ENCODE measurements at places on chromosomes 5 and 9.

- no peak for DNase-seq
Measured at GRCh38 chr5:60520451-60521227, 179.3 kb downstream of the DEPDC1B start.

DNA sequence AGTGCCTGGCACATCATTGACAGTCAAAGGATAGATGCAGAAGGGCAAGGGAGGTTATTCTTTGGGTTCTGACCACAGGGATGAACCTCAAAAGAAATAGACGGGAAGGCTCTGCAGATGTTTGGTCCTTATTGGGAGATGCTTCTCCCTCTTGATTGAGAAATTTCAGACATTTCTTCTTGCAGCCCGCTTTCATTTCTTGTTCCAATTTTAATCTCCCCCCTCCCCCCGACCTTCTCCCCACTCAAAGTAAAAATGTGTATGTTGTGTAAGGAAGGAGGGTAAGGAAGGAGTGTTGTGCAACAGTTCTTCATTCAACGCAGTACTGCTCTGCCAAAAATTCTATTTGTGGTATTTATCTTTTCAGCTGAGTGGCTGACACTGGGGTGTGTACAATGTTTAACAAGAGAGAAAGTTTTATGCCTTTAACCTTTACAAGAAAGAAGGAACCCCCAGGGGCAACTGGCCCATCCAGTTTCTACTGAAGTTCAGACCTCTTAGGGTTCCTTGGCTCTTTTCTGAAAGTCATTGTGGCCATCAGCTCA lies 46.3 kb upstream of the TNFSF15 start:
- DNase-seq: no peak

GRCh38 chr5:93044859-93045666 lies 536.0 kb downstream of the NR2F1-AS1 start:
- no peak for DNase-seq

DNA sequence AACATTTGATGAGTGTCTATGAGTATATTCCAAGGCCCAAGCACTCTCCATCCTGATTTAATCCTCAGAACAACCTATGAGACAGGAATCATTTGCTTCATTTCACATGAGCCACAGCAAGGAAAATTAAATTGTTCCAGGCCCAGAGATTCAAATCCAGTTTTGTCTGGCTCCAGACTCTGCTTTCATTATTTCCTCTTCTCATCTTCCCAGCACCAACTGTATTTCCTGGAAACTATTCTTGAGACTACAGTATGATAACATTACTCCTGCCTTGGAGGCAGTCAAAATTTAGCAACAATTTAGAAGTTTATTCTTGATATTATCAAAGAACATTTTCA lies 194.5 kb downstream of the ZNF608 start:
- no peak for DNase-seq

DNA sequence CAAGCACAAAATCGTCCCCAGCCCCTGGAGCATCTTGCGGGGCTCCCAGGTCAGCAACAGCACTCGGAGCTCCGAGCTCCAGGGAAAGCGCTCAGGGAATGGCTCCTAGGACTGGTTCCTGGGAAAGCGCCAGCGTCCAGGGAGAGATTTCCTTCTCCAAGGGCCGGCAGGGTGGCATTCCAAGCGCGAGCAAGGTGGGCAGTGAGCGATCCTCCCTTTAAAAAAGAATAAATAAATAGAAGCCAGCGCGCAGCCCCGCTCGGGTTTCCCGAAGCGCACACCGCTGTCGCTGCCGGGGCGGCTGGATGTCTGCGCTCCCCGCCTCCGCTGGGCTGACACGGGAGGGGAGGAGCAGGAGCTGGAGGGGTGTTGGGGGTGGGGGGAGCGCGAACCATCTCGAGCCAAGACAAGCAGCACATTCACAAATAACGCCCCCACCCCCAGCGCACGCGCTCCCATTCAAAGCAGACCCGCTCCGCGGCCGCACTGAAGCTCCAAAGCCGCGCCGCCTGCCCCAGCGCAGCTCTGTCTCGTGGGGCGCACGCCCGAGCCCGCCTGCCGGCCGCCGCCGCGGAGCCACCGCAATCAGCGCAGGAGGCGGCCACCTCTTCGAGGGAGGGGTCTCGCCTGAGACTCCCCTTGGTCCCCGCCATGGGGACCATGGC lies 327.4 kb downstream of the SH3GL2 start:
- DNase-seq: no peak

GRCh38 chr5:35773967-35774366 lies 82.7 kb upstream of the IL7R start:
- DNase-seq: peak; percentile 42

- no peak for DNase-seq
Measured at GRCh38 chr9:34540827-34541226, 18.0 kb upstream of the ENHO start.

- DNase-seq: no peak
Measured at GRCh38 chr5:33258553-33258952, 182.2 kb upstream of the TARS1 start.

- DNase-seq: no peak
Measured at GRCh38 chr5:78907255-78907891, 77.7 kb downstream of the ARSB start.

DNA sequence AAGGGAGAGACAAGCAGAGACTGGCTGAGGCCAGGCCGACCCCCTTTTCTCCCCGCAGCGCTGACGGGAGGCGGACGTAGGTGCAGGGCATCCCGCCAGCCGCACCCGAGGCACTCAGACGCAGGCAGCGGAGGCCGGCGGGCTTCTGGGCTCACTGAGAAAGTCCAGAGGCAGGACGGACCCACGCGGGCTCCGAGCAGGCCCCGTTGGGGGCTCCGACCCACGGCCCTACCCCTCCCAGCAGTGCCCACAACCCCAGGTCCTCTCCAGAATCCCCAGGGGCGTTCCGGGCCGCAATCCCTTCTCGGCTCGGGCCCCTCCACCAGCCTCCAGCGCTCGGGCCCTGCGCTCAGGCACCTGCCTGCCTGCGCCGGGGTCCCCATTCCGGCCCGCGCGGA lies 543 bp downstream of the MTMR12 start:
- peak; percentile 34 for DNase-seq

DNA sequence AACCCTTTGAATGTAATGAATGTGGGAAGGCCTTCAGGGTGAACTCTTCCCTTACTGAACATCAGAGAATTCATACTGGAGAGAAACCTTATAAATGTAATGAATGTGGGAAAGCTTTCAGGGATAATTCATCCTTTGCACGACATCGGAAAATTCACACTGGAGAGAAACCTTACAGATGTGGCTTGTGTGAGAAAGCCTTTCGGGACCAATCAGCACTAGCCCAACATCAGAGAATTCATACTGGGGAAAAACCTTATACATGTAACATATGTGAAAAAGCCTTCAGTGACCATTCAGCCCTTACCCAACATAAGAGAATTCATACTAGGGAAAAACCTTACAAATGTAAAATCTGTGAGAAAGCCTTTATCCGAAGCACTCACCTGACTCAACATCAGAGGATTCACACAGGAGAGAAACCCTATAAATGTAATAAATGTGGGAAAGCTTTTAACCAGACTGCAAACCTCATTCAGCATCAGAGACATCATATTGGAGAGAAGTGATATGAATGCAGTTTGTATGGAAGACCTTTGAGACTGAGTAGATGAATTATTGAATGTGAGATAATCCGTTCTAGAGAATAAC lies 24.6 kb downstream of the ZNF454 start:
- DNase-seq: no peak

GRCh38 chr5:485946-486491 lies 38.2 kb downstream of the SLC9A3 start:
- no peak for DNase-seq

DNA sequence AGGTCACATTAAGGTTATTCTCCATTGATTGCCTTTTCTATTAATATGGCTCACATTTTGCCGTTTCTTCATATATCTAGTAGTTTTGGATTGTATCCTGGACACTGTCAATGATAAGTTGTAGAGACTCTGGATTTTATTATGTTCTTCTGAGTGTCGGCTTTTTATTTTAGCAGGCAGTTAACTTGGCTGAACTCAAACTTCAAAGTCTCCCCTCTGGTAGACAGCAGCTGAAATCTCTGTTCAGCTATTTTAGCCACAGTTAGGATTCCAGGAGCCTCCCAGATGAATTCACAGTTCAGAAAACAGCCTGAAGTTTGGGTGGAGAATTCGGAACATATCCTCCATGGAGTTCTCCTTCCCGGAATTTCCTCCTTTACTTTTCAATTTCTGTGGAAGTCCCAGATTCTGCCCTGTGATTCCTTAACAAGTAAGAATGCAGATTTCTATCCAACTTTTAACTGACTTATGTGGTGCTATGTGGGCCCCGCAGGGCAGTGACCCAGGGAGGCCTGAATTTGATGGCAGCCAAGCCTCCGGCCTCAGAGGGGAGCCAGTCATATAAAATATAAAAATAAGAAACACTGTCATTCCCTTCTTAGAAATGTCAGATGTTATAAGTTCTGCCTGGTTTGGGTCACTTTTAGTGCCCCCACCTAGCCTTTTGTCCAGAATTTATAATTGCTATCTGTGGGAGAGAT lies 39.3 kb upstream of the MVB12B start:
- no peak for DNase-seq

DNA sequence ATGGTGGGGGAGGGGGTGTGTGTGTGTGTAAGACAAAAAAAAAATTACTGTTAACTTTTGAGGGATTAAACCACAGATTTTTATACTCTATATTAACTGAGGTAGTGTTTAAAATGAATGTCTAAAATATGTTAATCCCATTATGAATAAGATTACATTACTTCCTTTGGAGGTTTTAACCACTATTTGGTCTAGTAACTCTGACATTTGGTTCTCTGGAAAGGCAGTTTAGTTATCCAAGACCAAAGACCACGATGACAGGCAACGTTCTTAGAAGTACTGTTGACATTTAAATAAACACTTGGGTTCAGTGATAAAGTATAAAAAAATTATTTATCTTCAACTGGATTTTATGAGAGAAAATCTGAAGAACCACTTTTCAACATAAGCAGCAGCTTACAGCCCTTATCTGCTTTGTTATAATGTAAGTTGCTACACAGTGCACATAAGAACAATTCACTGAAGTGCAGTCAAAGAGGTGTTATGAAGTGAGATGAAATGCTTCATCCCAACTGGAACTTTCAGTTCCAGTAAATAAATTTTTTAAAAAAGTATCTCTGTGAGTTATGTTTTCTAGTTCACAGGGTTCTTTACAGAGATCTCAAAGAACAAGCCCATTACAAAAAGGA lies 94.5 kb downstream of the OSMR start:
- no peak for DNase-seq

DNA sequence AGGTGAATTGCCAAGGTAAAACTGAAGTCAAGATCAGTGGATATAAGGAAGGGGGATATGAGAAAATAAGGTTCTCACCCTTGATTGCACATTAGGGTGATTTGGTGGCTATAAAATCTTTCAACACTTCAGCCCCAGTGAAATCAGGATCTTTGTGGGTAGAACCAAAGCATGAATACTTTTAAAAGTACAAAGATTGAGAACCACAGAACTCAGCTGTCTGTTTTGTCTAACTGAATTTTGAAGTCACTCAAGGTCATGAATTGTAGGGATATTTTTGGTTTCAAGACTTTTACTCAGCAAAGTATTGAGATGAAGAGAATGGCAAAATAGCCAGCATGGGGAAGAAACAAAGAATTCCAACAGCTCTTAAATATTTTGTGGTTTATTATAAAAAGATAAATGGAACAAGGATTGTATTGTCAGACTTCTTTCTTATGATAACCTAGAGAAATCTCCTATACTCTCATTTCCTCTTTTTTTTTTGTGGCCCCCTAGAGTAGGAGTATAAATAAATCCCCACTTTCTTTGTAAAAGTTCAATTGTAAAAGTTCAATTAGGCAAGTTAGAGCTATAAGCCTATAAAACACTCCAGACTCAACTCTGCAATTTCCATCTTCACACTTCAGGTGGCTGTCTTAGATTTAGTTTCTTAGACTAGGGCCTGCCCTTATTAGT lies 272.9 kb downstream of the PDE4D start:
- DNase-seq: no peak

GRCh38 chr5:132901036-132901435 lies 27.6 kb downstream of the LEAP2 start:
- DNase-seq: no peak

- no peak for DNase-seq
Measured at GRCh38 chr9:124450241-124450924, at the start of gene ADGRD2. TSS of gene ADGRD2 (plus strand) at chr9:124450451. CDS start at chr9:124451667, 1,216 bp downstream.

DNA sequence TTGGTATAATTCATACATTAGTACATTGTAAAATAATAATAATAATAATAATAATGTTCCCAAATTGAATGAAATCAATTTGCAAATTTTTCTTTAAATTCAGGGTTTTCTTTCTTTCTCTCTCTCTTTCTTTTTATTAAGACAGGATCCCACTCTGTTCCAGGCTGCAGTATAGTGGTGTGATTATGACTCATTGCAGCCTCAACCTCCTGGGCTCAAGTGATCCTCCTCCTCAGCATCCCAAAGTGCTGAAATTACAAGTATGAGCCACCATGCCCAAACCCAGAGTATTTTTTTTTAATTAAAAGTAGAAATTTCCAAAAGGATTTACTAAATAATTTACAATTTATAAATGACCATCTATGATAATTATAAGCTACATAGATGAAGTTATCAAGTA lies 117.7 kb downstream of the HOMER1 start:
- no peak for DNase-seq

GRCh38 chr5:136143763-136144162 lies 11.1 kb downstream of the SMAD5 start:
- no peak for DNase-seq

- DNase-seq: no peak
Measured at GRCh38 chr9:94097788-94098414, 13.6 kb downstream of the PTPDC1 start.

GRCh38 chr5:141521244-141521781 lies 32.4 kb downstream of the PCDHGC5 start:
- no peak for DNase-seq

GRCh38 chr5:128414469-128414868 lies 123.6 kb downstream of the FBN2 start:
- DNase-seq: no peak

DNA sequence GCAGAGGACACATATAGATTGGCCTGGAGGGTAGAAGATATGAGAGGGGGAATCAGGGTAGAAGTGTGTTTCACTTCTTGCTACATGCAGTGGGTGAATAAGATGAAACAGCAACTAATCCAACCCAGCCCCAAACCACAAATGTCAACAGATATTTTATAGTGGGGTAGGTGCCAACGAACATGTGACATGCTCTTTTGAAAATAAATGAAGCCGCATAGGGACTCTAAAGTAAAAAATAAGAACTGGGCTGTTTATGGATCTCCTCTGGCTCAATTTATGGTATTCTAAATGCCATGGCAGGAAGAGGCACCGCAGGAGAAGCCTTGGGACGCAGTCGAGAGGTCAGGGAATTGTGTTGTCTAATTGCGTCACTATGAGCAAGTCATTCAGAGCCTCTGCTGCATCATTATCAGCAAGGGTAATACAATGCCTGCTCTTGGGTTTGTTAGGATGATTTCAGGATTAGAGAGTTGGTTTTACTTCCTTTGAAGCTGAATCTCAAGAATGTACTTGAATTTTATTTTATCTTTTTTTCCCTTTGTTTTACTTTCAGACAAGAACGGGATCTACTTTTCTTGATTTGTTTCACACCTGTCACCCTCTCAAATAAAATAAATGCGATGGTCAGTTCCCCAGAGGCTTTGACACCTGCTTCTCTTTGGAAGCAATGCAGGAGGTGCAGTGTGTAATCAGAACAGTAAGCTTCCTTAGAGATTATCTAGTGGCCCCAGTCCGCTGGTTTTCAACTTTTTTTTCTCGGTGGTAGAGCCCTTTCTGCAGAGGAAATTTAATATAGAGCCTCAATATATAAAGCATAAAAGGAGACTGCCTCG lies 375.6 kb upstream of the CLINT1 start:
- no peak for DNase-seq
